ENCODE measurements at places on chromosomes 4 and X.

DNA sequence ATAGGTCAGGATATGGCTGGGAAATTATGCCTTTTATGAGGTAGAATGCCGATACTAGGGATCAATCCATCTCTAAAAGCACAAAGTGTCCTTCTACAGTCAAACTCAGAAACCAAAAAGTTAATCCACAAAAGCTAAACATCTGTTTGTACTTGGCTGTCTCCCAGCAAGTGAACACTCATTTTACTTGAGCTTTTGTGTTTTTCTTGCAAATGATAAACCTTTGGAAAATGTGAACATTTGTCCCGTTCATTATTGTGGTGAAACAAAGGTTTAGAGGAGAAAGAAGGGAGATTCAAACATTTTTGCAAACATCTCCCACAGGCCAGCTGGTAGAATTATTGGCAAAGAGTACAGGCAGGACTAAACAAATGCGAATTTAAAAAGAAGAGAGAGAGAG lies 300.6 kb upstream of the SPANXN1 start:
- no peak for DNase-seq

DNA sequence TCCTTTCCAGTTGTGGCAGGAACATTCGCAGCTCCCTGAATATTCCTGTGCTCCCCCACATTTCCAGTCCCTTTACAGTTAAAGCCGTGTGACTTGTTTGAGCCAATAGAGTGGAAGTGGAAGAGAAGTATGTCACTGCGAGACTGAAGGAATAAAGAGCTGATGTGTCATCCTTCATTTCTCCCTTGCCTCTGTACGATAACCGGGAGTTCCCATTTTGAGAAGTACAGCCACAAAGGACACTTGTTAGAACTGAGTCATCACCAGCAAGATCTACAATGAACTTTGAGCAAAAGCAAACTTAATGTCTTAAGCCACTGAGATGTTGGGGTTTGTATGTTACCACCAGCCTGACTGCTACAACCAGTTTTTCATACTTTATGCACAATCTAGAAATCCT lies 92.3 kb downstream of the SPRY1 start:
- DNase-seq: no peak

- DNase-seq: no peak
Observed at GRCh38 chr4:144732584-144733428, 86.8 kb downstream of the HHIP start.

DNA sequence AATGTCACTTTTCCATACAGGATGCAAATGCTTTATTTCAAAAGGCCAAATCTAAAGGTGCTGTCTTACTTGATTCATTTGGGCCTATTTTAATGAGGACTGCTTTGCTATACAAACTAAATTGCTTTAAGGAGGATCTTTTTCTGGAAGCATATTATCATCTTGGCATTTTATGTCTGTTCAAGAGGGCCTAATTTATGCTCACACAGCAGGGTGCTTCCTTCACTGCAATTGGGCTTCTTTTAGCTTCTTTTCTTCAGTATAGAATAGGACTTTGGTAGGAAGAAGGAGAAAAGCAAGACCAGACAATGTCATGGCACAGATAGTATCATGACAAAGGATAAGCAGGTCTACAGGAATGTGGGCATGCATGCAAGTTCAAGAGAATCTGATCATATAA lies 222.4 kb upstream of the ANKRD50 start:
- no peak for DNase-seq

DNA sequence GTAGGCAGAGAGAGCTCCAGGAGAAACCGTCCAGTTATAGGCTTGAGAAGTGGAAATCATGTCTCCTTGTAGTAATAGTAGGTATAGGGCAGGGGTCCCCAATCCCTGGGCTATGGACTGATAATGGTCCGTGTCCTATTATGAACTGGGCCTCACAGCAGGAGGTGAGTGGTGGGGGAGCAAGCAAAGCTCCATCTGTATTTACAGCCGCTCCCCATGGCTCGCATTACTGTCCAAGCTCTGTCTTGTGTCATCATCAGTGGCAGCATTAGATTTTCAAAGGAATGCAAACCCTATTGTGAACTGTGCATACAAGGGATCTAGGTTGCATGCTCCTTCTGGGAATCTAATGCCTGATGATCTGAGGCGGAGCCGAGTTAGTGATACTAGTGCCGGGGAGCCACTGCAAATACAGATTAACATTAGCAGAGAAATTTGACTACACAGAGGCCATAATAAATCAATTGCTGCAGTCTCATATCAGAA lies 67.6 kb downstream of the MRPL1 start:
- DNase-seq: no peak

- DNase-seq: no peak
Observed at GRCh38 chrX:6768881-6769280, 234.0 kb upstream of the VCX3A start.

DNA sequence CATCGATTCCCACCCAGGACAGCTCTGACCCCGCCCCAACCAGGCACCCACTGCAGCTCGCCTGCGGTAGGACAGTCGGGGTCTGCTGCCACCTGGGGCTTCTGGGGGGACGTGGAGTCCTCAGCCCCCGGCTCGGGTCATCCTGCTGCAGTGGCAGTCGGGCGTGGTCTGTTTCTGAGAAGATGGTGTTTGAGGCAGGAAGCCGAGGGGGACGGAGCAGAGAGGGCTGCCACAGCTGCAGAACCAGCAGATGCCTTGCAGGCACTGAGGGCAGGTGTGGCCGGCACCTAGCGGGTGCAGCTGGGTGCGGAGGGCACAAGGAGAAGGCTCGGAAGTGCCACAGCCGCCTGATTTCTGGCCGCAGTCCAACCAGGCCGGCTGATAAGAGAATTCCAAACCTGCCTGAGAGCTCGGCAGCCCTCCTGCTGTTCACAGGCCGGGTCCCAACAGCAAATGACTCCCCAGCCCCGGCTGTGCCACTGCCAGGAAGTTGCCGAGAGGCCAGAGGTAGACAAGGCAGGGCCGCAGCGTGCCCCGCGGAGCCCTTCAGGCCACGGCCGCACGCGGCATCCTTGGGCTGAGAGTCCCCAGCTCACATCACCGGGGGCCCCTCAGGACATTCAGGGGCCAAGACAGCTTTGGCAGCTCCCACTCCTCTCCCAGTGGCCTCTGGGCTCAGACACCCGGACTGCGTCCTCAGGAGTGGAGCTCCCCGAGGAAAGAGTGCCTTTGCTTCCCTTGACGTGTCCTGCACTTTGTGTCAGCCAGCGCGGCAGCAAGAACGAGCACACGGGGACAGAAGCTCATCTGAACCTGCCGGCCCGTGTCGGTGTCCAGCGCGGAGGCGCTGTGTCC lies 9.4 kb upstream of the CPLX1 start:
- DNase-seq: no peak

DNA sequence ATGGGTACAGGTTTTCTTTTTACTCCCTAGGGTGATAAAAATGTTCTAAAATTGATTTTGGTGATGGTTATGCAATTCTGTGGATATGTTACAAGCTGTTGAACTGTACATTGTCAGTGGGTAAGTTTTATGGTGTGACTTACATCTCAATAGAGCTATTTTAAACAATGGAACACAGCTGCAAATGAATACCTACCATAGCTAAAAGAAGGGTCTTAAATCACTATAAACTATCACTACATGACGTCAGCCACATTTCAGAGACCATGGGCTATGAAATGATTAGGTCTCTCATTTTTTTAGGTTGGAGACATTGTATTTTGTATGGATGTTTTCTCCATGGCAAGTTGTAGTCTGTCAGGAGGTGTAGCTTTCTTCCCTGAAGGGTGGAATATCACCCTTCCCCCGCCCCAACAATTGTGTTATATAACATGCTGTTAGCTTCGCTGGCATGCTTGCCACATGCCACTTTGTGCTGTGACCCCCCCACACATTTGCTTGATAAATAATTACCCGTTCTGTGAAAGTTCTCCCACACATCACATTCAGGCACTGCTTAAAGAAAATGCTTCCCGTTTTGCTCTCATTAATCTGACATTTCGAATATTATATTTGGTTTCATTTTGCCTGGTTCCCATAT lies 159.7 kb downstream of the ARHGAP10 start:
- no peak for DNase-seq

DNA sequence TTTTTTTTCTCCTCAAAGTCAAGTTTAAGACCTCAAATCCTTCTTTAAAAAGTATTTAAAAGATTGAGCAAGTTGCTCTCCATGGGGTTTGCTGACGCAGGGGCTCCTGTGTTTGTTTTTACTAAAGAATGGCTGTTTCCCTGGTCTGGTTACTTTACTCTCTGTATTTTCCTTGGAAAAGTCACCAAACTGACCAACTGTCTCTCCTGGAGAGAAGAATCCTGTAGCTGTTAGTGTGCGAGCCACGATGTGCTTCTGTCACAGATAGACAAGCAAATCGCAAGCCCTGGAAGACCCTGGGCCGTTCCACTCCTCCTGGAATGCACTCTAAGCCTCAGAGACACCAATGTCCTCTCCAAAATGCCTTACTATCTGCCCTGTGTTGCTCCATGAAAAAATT lies 212.1 kb downstream of the CHIC2 start:
- no peak for DNase-seq

GRCh38 chrX:132412208-132412607 lies 76.6 kb downstream of the MBNL3 start:
- DNase-seq: no peak

- no peak for DNase-seq
Observed at GRCh38 chrX:109782994-109783700, 50.1 kb upstream of the ACSL4 start.

DNA sequence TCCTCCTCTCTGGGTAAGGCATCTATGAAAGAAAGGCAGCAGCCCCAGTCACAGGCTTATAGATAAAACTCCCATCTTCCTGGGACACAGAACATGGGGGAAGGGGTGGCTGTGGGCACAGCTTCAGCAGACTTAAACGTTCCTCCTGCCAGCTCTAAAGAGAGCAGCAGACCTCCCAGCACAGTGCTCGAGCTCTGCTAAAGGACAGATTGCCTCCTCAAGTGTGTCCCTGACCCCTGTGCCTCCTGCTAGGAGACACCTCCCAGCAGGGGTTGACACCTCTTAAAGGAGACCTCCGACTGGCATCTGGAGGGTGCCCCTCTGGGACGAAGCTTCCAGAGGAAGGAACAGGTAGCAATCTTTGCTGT lies 89.9 kb downstream of the EFHC2 start:
- DNase-seq: no peak

GRCh38 chr4:14701896-14702295 lies 300.4 kb upstream of the CPEB2 start:
- DNase-seq: no peak

- DNase-seq: no peak
Observed at GRCh38 chr4:154406018-154406795, 85.4 kb downstream of the DCHS2 start.

DNA sequence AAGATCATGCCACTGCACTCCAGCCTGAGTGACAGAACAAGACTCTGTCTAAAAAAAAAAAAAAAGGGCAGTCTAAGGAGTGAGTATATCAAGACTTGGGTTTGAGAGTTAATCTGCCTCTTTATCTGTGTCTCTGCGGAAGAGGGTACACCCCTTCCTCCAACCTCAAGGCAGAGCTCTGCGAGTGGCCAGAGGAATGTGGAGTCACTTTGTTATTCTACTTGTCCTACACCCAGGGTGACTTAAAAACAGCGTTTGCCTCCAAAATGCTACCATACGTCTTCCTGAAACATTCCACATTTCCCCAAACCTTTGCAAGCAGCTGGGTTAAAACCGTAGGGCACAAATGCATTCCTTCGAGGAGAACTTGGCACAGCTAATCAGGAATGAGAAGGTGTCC lies 199.9 kb downstream of the SHOX start:
- no peak for DNase-seq

DNA sequence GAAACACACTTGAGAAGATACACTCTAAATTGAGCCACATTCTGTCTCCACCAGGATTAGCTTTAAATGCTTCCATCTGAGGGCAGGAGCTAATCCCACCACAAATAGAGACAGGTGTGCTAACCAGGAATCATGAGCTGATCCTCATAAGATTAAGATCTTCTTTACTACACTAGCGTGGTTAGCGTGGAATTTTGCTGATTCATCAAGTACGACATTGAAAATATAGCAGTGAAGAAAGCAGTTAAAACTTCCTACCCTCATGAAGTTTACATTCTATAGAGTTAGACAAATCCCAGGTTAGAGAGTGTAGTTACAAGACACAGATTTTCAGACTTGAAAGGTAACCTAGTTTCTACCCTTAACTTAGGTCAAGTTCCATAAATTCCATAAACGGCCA lies 5.3 kb upstream of the APELA start:
- no peak for DNase-seq

Data from stimulated activated CD8-positive, alpha-beta memory T cell treated with anti-CD3 and anti-CD28 coated beads, Interleukin-4, amount 100 ng/mL, for 1 hour (primary cell).